ENCODE measurements at places on chromosomes 1 and 21.

DNA sequence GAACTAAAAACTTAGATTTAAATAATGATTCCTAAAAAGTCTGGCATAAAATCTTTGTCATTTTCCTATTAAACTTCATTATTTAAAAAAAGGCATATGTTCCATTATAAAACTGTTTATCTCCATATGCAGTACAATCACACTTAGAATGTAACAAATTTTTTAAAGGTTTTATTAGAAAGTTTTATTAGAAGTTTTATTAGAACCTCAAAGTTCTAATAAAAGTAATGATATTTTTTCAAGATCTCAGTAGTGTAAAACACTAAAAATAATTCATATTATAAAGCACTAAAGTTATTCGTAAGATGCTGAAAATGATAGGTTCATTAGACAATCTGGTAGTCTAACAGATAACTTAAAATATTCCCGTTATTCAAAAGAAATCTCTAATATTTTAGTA lies 43.6 kb downstream of the ACBD6 start:
- DNase-seq: no peak

DNA sequence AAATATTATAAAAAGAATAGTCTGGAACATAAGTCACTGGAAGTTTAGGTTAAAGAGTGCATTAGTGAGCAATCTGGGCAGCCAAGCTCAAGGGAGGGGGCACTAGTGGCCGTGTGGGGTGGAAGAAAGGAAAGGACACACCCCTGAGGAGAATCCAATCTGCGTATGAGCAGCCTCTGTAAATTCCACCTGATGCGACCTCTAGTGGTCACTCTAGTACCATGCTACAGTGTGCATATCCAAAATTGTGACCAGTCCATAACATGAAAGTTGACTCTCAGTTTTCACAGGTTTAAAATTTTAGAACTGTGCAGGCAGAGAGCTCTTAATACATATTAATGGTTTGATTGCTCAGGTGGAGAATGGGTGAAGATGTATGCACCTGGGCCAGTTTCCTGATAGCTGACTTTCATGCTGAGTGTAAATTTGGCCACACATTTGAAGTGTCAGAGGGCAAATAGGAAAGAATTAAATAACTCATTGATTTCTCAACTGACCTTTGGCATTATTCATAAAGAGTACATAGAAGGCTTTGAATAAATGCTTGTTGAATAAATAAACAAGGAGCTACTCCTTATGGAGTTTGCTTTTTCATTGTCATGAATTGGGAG lies 105.9 kb upstream of the C21orf91 start:
- peak; percentile 42 for DNase-seq

DNA sequence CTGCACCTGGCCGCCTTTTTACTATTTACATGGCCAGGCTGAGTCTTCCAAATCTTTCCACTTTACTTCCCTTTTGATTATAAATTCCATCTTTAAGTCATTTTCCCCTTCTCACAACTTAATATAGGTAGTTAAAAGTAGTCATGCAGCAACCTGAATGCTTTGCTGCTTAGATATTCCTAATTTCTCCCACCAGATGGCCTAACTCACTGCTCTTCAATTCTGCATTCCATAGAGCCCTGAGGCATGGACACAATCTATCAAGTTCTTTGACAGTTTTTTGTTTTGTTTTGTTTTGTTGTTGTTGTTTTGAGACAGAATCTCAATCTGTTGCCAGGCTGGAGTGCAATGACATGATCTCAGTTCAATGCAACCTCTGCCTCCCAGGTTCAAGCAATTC lies 21.7 kb upstream of the FAAH start:
- DNase-seq: no peak

DNA sequence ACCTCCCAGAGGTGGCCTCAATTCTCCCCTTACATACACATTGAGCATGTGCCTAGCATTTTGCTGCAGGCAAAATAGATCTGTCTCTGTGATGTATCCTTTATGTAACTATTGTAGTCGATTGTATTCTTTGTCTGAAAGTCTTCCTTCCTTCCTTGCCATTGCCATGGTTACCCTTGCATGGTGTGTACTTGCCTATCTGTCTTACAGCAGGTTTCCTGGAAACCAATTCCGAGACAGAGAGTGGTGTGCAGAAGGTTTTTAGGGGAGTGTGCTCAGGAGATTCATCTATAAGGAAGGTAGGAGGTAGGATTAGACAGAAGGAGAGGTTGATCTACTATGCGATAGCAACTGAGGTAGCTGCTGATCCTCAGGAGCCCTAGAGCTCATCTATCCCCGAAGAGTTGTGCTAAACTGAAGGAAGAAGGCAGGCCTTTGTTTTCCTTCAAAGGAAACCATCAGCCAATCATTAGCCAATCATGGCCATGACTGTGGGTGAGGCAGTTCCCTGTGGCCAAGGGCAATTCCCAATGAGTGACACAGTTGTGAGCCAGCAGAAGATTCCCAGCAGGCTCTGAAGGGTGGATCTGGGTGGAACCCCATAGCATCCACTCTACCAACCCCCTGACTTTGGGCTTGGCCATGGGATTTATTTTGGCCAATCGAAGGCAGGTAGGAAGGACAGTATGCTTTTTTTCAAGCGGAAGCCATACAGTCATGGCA lies 15.0 kb downstream of the CITED4 start:
- DNase-seq: no peak

DNA sequence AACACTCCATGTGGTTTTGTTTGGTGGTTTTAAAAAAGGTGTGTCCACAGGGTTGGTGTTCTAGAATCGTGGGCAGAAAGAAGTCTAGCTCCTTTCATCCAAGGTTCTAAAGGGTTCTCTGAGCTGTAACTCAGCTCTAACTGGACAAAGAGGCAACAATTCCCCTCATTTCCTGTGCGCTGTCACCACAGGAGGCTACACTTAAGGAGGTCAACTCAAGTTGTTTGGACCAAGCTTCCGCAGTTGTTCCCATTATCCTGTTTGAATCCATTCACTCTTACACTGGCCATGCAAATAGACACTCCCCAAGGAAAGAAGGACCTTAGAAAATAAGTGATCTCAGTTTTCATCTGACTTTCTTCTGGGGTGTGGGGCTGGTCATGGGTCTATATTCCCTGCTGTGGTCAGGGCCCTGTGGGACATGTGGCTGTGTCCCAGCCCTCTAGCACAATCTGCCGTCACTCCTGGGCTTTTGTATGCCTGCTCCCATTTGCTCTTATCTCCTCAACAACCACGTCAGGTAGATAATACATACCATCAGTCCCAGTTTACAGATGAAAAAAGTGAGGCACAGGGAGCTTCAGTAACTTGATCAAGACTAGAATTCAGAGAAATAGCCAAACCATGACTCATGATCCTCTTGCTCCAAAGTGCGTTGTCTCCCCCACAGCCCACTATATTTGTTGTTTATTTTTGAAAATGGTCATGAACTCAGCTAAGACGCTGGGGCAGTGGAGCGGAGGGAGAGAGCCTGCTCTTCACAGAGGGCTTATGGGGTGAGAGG lies 103.6 kb downstream of the RHOU start:
- no peak for DNase-seq

GRCh38 chr1:46643368-46643775 lies 24.8 kb downstream of the ATPAF1 start:
- no peak for DNase-seq

DNA sequence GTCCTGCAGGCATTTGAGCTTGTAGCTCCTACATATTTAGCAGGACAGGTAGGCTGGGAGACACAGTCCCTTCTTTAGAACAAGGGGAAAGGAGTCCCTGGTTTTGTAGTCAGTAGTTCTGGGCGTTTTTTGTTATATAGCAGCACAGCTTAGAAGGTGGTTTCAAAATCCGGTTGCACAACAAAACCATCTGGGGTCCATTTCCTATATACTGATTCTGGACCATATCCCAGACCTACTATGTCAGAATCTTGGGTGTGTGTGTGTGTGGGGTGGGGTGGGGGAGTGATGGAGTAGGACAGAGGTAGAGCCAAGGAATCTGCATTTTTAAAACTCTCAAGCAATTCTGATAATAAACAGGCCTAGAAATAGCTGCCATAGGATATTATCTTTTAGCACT lies 21.6 kb downstream of the METTL13 start:
- no peak for DNase-seq

GRCh38 chr1:200862713-200863415 lies 9.9 kb upstream of the GPR25 start:
- DNase-seq: peak; percentile 29

- DNase-seq: no peak
These were observed 64.8 kb upstream of the TSPAN2 start for GRCh38 chr1:115153966-115154557.

GRCh38 chr1:81512252-81513003 lies 288.3 kb upstream of the ADGRL2 start:
- no peak for DNase-seq

DNA sequence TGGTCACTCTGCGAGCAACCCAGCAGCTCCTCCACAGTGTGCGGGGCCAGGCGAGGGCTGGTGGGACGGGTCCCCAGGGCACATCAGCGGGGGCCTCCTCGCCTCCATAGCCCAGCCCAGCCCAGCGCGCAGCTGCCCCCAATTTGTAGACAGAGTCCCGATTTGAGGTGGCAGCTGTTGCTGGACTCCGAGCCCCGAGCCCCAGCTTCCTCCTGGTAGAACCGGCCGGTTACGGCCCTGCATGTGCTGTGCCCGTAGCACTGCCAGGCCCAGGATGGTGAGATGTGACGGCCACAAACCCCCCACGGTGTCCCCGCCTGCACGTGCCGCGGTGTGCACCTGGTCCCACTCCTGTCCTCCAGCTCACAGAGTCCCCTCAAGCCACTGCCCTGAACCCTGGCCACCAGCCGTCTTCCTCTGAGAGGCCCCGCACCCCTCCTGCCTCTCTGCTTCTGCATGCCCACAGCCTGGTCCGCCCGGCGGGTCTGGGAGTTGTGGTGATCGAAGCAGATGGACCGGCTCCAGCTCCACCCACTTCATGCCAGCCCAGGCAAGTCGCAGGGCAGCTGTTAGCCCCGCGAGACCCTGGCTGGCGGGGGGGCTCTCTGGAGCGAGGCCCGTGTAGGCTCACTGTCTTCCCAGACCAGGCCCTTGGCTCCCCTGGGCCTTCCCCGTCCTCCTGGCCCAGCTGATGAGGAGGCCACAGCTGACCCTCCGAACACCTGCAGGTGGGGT lies 55.5 kb downstream of the MORN1 start:
- no peak for DNase-seq

- no peak for DNase-seq
These were observed 15.7 kb upstream of the PHC2 start for GRCh38 chr1:33446590-33446989.

- DNase-seq: no peak
These were observed 28.8 kb upstream of the MTF1 start for GRCh38 chr1:37888022-37888700.

DNA sequence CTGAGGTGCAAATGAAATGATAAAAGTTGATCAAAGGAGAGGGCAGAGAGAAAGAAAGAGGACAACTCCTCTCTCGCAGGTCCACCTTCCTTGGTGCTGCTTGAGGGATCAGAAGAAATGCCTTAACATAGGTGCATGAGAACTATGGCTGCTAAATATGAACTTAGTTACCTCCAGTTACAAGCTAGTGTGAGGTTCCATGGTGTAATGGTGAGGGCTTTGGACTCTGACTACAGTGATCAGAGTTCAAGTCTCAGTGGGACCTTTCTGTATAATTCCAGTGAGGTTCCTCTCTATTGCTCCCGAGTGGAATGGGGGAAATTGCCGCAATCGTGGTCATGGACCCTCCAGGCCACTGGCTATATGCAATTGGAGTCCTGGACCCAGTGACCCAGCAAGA lies 387.3 kb downstream of the FAM72C start:
- DNase-seq: no peak

GRCh38 chr1:25619101-25619890 lies 2.7 kb downstream of the MAN1C1 start:
- DNase-seq: peak; percentile 50

GRCh38 chr1:224819861-224820260 lies 109.6 kb upstream of the DNAH14 start:
- no peak for DNase-seq

DNA sequence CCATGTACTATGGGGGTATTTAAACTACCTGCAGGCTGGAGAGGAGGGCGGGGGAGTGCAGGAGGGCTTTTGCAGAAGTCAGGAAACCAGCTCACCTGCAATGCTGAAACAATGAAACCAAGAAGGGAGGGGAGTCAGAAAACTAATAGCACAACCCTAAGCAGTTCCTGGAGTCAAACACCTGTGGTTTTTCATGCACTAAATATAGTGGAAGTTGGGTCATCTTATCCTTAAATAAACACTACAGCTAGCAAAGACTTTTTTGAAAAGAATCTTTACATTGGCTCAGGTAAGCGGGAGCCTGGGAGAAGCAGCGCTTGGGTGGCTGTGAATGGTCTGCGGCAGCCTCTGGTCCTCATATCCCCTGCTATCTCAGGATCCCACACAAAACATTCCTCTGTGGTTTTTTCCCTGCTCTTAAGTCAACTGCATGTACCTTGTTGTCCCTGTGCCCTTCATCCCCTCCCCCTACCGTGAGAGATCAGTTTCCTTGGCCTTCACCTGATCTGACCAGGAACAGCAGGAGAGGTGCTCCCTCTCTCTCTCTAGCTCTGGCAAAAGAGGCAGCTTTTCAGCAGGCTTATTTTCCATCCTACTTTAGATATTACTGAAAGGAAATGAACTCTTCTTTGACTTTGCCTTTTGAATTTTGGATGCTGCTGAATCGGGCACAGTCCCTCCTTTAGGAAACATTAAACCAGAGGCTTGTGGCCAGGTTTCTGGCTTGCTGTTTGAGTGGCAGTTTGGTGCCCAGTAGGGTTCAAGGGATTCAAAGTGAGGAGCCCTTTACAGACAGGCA lies 26.6 kb downstream of the TENT5C start:
- no peak for DNase-seq

DNA sequence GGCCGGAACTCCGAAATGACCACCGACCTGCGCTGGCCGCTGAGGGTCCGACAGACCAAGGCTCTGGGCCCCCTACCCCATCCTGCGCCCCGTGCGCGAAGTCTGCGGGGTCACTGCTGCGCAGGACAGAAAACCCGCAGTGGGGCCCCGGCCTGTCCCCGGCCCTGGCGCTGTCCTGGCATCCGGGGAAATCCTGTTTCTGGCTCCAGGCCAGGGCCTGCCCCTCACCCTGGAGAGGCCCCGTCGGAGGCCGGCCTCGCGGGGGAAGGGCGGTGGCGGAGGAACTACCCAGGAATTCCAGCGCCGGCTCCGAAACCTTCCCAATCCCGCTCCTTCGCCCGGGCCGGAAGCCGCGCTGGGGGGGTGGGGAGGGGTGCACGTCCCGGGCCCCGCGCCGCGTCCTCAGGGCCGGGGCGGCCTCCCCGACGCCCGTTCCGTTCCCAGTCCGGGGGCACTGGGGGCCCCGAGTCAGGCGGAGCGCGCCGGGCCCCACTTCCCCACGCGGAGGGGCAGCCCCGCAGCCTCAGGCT lies 77.0 kb downstream of the MORN1 start:
- no peak for DNase-seq

DNA sequence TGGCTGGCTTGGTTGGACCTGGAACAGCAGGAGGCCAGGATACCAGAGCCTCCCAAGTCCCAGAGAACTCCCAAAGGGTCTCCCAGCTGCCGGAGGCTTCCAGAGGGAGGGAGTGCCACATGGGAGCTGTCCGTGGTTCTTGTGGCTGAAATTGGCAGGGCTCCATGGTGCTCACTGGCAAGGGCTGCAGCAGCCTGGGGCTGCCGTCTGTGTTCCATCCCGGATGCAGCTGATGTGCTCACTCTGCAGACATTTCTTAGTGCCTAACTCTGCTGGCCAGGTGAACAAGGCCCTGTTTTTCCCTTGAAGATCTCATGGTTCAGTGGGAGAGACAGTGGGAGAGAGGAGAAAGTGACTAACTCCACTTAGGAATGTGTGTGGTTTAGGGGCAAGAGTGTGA lies 261.1 kb downstream of the CAMTA1 start:
- DNase-seq: no peak
